ENCODE measurements at places on chromosomes 11 and 22.

- DNase-seq = no peak
Measured at GRCh38 chr22:37043828-37044538, 7.6 kb upstream of the KCTD17 start.

DNA sequence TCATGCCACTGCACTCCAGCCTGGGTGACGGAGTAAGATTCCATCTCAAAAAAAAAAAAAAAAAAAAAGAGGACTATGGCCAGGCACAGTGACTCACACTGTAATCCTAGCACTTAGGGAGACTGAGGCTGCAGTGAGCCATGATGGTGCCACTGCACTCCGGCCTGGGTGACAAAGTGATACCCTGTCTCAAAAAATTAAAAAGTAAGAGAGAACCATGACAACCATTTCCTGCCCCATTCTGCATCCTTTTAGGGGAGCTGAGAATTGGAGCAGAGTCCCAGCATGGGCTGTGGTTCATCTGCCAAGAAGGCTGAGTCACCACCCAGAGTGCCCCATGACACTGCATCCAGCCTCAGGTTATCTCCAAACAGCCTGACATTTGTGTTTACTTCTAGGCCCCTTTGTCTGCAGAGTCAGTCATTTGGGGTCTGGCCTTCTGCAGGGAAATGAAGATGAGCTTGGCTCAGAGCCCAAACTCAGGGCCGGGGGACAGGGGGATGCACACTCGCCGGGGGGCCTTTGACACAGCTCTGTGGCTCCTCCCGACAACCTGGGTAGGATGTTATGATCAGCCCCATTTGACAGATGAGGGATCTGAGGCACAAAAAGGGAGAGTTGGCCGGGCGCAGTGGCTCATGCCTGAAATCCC is 4.7 kb downstream of the CSDC2 start:
- peak; percentile 78 for DNase-seq

DNA sequence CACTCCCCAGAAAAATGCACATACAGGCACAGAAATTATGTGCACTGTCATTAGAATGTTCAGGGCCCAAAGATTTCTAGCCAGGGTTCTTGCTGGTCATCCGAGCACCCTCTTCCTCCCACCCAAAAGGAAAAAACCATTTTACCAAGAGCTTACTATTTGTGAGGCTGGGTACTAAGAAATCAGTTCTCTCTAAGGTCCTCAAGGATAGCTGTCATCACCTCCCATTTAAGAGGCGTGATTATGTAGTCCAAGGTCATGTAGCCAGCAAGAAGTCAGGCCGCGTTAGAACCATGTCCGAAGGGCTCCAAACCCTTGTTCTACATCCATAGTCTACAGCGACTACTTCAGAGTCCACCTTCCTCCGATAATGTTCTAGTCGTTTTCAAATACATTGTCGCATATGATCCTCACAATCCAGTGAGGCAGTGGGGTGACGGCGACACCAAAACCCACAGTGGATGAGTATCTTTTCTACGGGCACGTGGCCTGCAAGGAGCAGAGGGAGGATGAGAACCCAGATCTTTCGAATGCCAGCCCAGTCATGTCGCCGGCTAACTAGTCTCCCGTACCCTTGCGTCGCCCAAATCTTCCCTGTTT is 634 bp downstream of the TIMM8B start:
- no peak for DNase-seq

DNA sequence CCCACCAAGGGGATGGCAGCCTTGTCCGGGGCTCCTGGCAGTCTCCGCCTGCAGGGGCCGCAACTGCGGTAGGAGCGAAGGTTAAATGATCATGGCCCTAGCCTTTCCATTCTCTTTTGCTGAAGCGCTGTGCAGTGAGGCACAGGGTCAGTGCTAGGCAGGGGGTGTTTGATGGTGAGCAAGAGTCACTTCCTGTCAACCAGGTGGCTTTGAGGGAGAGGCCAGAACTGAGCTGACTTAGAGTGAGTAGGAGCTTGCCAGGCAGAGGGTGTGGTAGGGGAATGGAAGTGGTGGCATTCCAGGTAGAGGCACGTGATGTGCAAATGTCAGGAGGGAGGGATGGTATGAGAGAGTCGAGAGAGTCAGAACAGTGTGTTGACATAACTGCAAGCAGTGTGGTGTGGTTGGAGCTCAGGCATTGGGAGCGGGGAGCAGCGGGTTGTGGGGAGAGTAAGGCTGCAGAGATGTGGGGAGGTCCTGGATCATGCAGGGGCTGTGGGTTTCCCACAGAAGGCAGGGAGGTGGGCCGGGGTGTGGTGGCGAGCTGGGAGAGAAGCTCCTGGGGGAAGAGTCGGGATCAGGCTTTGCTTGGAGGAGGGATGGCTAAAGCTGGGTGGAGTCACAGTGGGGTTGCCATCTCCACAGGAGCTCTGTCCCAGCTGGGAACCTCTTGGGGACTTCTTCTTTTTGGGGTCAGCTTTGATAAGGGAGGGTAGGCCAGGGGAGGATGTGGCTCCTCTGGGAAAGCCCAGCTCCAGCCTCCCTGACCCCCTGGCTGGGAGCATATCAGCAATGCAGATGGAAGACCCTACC is 33.3 kb downstream of the AMPD3 start:
- DNase-seq = no peak

- DNase-seq = peak; percentile 97
Measured at GRCh38 chr22:35376728-35377472, 4.0 kb upstream of the HMOX1 start.

GRCh38 chr11:79047321-79047720 is 393.5 kb downstream of the TENM4 start:
- no peak for DNase-seq

GRCh38 chr11:120633616-120634393 is 122.3 kb downstream of the GRIK4 start:
- no peak for DNase-seq

DNA sequence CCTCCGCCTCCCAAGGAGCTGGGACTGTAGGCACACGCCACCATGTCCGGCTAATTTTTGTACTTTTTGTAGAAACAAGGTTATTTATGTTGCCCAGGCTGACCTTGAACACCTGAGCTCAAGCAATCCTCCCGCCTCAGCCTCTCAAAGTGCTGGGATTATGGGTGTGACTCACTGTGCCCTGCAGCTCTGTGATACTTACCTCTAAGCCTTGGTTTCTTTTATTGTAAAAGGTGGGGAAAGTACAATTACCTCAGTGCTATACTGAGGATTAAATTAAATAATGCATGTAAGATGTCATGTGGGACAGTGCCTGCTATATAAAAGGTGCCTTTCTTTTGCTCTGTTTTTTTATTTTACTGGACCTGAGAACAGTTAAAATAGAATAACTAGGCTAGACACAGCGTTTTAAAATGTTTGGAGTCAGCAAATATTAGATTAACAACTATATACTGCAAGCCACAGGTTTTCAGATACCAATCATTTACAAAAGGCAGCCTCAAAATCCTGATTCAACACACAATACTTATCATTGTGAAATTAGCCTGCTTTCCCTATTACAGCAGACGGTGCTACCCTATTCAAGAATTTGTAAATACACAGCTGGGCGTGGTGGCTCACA is 30.0 kb downstream of the PRR14L start:
- DNase-seq = no peak

DNA sequence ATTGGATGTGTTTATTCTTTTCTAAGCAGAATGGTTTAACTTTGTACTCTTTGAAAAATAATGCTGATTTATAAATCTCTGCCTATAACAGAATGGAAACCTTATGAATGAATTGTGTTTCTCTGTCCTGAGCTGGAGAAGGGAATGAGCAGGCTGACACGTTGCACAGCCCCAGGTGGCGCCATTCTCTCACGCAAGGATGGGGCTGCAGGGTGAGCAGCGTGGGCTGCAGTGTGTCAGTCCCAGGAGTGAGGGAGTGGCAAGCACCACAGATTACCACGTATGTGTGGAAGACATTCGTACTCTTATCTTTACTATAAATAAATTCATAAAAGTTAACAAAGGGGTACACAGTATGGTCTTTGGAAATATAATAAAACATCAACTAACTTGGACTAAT is 33.4 kb downstream of the FDX1 start:
- DNase-seq = peak; percentile 76

- no peak for DNase-seq
Measured at GRCh38 chr11:120288021-120288420, 37.1 kb upstream of the TLCD5 start.

GRCh38 chr22:44548981-44549380 is 50.9 kb upstream of the RTL6 start:
- DNase-seq = no peak

GRCh38 chr11:17747131-17747955 is 12.8 kb downstream of the KCNC1 start:
- DNase-seq = no peak

GRCh38 chr11:28520291-28520690 is 412.1 kb downstream of the METTL15 start:
- DNase-seq = no peak

- no peak for DNase-seq
Measured at GRCh38 chr22:21736084-21736642, 569 bp upstream of the YPEL1 start.

DNA sequence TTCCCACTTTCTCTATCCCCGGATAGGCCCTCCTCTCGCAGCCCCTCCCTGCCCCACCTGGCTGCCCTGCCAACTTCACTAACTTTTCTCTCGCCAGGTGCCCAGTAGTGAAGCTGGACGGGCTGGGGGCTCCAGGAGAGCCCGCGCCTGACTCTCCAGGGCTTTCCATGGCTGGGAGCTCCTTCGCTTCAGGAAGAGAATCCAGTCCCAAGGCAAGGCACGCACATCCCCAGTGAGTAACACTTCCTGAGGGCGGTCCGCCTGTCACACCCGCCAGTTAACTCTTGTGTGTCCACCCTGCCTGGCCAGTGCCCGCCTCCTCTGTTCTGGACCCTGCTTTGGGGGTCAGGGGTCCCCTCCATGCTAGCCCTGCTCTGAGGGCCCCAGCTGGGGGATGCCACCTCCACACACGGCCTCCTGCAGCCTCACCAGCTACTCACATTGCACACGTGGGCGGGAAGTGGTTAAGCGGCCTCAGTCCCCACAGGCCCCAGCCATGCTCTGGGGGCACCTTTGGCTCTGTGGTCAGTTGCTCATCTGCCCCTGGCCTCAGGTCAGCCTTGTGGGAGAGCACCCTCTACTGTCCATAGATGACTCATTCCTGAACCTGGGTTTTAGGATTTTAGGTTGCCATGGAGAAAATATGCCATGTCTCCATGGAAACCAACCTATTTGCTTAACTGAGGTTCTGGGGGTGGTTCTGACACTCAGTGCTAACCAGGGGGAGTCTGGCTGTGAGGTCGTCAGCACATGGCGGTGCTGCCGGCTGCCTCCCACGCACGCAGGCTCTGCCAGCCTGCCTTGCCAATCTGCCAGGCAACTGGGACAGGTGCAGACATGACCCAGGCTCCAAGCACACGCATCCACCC is at the start of gene RIN1:
Gene RIN1, minus strand, starts transcription at position 201 of the 869 bp plus-strand sequence. Its CDS starts 32 bp downstream, at position 169.
- DNase-seq = peak; percentile 86

DNA sequence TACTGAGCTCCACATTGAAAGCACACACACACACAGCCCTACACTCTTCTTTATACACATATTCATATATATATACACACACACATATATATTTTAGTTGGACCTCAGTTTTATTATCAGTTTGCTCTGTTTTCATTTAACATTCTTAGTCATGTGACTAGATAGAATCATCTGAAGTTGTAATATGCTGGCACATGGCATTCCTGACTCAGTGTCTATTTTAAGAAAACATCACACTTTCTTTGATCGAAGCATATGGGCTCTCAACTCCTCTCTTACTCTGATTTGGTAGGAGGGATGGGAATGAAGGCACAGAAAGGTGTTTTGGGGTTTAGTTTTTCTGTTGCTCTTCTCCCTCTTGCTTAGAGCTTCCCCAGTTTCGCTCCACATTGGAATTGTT is 24.8 kb downstream of the AMOTL1 start:
- no peak for DNase-seq

DNA sequence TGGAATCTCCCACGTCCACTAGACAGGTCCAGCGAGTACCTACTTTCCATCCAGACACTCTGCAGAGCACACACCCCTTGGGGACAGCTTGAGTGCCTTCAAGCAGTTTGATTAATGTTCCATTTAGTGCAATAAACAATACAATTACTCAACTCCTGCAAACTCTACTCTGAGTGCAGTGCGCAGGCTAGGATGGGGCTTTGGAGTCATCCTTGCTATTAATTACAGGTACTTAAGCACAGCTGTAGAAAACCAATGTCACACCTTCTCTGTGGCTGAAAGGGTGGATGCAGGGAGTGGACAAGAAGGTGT is 82.6 kb downstream of the MN1 start:
- no peak for DNase-seq

GRCh38 chr11:46375392-46376101 is 5.9 kb upstream of the MDK start:
- DNase-seq = no peak
